ENCODE measurements at places on chromosomes 11 and 22.

- DNase-seq: no peak
These were observed 5.9 kb downstream of the PAK1 start for GRCh38 chr11:77467993-77468392.

DNA sequence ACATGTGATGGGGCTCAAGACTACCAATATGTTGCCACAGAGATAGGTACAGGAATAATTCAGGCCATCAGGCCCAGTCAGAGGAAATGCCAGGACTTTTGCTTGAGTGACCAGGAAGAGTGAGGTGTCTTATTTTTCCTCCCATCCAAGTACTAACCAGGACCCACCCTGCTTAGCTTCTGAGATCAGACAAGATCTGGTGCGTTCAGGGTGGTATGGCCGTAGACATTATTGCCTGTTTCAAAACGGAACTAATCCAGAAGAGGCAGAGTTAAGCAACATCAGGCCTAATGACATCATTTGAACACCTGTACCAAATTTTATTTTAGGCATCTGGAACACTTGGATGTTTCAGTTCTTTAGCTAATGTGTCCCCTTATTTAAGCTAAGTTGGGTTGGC, 205.5 kb upstream of the POU2AF2 start:
- no peak for DNase-seq

DNA sequence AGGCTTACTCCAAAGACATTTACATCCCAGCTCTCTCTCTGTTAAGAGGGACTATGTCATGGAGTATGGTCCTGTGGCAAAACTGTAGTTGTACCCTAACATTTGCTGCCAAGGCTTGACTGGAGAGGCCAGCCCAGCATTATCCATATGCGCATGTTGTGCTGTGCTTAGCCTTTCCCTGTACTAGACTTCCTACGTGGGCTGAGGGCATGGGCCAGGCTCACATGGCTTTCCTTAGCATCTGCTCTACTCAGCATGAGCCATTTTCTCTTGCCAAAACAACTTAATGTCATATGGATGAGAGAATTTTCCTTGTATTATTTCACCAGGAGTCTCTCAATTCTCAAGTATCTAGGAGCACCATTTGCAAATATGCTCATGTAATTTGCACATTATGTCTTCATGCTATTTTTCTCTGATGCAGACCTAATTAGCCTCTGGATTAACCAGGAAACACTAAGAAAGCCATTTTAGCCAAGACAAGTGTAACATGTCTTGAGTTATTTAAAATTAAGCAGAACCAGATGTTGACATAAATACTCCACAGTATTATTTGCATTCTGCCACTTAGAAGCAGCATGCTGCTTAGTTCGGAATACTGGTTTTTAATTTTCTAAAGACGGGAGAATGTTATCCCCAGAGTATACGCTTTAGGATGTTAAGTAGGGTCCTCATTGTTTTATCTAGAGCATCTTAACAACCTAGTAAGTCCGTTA, 71.7 kb upstream of the FAR1 start:
- DNase-seq: no peak

DNA sequence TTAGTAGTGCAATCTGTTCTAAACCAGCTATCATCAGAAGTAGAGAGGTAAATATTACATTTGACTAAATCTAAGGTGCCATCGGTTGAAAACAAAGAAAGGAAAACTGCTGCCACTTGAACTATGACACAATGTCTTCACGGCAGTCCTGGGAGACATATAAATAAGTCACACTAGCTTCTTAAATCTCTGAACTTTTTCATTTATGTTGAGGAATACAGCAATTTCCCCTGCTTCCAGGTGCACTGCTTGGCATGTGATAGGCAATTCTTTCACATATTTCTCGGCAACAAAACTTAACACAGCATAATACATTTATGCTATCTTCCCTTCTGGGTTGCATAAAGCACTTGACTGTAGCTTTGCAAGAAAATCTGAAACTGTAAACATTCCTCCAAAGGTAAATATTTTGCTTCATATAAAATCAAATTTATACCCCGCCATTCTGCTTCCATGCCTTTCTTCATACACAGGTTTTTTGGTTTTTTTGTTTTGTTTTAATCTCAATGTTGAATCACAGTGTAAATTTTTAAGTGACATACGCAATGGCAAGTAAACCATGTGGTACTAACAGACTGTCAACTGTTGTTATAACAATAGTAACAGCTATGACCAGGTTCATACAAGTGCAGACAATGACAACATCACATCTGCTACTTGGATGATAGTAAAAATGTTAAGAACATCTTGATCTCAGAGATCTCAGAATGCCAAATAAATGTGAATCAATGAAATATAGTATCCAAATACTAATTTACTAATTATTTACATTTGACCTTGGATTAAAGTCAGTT, 18.2 kb downstream of the USP28 start:
- no peak for DNase-seq

DNA sequence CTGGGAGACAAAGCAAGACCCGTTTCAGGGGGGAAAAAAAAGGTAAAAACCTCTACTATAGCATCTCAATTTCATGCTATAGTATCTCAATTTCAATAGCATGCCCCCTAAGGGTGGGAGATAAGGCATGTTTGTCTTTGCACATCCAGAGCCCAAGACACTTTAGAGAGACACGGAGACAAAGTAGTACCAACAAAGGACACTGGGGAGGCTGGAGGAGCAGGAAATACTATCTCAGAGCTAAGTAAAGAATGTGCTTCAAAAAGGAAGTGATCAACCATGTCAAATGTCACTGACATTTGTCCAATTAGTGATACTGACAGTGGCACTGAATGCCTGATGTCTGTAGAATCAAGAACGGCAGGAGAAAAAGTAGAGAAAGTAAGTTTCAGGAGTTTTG, 68.6 kb downstream of the RRAS2 start:
- DNase-seq: no peak

DNA sequence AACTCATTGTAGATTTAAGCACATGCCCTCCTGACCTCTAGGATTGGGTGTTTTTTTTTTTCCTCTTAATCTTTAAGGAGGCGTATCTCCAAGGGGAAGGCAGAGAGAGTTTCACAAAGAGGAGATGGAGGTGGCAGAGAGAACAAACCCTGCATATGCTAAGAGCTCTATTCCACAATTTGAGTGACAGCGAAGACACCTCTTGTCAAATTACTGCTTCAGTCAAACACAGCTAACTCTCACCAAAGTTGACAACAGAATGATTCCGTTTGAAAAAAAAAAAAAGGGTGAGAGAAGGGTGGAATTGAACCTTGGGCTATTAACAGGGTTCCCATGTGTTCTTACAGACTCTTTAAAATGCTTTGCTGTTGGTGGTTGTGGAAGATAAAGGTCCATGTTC, 112.6 kb downstream of the NXPE2 start:
- no peak for DNase-seq

DNA sequence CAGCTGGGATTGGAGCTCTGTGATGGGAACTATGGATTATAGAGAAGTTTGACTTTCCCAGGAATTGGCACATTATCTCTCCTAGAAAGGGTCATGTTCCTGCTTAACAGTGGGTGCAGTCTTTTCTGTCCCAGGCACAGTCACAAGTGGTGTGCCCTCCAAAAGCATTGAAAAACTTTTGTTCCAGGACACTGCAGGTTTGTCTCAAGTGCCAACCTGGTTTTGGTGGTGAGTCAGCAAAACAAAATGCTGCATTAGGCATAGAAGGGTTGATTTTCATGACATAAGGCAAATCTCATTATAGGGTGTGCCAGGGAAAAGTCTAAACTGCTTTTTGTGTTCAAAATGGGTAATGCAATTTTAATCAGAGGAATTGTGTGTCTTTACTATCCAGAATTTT, 4.9 kb downstream of the HTATIP2 start:
- DNase-seq: no peak

DNA sequence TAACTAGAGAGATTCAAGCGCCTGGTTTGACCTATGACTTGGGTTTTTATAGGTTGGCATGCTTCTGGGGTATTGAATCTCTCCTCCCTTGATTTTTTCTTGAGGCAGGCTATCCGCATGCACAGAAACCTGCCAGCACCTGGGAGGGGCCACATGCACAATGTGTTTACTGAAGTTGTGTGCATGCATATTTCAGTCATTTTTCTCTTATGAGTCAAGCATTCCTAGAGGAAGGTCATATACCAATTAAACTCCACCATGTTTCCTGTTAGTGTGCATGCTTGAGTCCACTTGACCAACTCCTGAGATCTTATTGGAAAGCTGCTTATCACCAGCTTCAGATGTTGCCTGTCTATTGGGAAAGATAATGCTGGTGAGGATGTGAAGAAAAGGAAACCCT, 1718.4 kb downstream of the LRRC4C start:
- no peak for DNase-seq

GRCh38 chr11:77149716-77150392, 21.8 kb downstream of the MYO7A start:
- no peak for DNase-seq

GRCh38 chr22:22242488-22242887, 2.1 kb upstream of the VPREB1 start:
- no peak for DNase-seq

- DNase-seq: no peak
These were observed 2.0 kb upstream of the CASTOR1 start for GRCh38 chr22:30291058-30291892.

GRCh38 chr11:32379719-32380118, 55.6 kb downstream of the WT1 start:
- no peak for DNase-seq

- DNase-seq: no peak
These were observed 55.0 kb upstream of the ANO3 start for GRCh38 chr11:26276798-26277424.

DNA sequence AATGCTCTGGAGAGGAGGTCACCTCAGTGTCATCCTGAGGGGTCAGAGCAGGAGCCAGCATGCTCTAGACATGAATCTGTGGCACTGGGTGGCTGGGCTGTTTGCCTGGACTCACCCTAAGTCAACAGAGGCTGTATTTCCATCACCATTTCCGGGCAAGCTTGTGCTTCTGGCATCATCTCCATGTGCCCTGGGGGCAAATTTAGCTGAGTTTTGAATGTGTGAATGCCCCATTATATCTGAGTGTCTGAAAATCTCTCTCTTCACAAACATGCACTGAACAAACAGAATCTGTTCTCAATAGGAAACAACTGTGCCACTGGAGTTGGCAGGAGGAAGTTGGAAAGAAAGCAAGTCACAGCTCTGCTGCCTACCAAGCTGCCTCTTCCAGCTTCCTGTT, 356.2 kb downstream of the GRM5 start:
- no peak for DNase-seq

GRCh38 chr11:115724666-115725065, 220.5 kb upstream of the CADM1 start:
- no peak for DNase-seq

GRCh38 chr22:21981874-21982273, 713 bp downstream of the TOP3B start:
- DNase-seq: no peak

DNA sequence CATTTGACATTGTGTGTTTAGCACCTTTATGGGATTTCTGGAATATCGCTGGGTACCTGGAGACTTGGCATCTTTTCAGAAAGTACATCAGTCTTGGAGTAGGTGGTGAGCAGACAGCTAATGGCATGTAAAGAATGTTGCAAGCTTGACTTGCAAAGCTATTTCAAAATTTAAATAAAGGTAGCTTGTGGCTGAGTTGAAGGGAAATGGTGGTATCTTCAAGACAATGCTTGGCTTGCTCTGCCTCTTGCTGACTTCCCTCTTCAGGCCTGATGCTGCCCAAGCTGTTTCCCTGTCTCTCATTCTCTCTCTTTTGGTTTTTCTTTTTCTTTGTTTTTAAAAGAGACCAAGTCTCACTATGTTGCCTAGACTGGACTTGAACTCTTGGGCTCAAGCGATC, 13.2 kb downstream of the ZNRF3 start:
- DNase-seq: no peak

- no peak for DNase-seq
These were observed 106.4 kb downstream of the C11orf91 start for GRCh38 chr11:33594188-33594587.

DNA sequence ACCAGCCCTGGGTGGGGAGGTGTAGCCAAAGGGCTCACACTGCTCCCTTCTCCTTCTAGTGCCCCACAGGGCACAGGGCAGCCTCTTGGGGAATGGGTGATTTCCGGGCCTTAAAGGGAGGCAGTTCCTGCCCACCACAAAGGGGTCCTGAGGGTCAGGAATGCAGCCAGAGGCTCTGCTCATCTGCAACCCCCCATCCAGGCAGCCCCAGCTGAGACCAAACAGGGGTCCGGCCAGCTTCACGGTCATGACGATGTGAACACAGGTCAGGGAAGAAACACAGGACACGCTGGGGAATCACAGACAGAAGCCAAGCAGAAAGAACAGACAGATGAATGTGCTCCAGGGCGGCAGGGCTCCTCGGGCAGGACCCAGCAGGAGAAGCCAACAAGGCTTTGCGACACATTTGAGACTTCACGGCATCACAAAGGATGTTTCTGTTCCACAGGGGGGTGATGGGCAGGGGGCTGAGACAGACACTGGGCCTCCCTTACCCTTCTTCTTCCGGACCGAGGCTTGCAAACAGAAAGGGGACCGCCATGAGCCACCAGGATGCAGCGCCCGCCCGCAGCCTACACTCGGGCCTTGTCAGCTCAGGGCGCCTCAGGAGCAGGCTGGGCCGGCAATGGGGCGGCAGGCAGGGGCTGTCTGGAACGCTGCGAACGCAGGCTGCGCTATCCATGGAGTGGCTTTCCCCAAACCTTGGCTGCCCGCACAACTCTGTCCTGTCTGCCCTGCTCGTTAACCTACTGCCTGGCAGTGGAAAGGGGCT, 101.9 kb downstream of the CTTN start:
- DNase-seq: no peak

All from NCI-H1048 (cell line).